SK-N-MC (cell line): ENCODE measurements at places on chromosomes 1 and 21.

GRCh38 chr1:20626524-20626923 lies 6.7 kb upstream of the PINK1 start:
- no peak for DNase-seq

DNA sequence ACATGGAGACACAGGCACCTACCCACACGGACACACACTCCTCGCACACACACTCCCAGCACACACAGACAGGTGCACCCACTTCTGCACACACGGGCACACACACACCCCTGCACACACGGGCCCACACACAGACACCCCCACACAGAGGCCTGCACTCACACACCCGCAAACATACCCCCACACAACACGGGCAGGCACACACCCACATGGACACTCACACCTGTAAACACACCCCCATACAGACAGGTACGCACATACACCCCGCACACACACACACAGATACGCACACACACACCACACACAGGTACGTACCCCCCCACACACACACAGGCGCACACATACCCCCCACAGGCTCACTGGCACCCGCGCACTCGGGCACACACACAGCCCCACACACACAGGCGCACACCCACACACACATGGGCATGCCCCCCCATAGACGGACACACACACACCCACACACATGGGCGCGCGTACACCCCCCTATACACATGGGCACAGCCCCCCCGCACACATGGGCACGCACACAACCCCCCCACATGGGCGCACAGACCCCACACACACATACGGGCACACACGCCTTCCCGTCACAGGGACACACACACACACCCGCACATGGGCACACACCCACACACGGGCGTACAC lies 6.1 kb downstream of the ATAD3A start:
- DNase-seq, result no peak

- DNase-seq, result peak; percentile 69
Observed at GRCh38 chr1:92858564-92859399, 26.9 kb downstream of the RPL5 start.

DNA sequence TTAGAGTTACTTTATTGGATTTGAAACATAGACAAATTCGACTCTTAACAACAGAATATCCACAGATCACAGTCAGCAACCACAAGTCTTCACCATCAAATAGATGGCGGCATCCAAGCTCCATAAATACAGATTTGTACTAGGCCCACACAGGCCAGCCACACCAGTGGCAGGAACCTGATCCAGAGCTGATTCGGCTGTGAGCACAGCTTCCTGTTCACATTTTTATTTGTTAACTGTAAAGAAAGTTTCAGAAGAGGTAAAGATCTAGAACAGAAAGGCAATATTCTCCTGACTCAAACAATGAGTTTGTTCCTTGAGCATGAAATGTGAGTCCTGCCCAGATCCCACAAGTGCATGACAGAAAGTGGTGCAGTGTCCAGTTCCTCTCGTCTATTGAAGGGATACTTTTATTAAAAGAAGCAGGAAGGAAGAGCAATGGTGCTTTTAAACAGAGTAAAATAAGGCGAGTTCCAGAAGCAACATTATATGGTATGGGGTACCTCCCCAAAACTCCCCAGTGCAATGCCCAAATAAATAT lies 205.8 kb downstream of the SLC45A1 start:
- no peak for DNase-seq

- DNase-seq, result no peak
Observed at GRCh38 chr1:206435445-206435844, 34.8 kb upstream of the IKBKE start.

DNA sequence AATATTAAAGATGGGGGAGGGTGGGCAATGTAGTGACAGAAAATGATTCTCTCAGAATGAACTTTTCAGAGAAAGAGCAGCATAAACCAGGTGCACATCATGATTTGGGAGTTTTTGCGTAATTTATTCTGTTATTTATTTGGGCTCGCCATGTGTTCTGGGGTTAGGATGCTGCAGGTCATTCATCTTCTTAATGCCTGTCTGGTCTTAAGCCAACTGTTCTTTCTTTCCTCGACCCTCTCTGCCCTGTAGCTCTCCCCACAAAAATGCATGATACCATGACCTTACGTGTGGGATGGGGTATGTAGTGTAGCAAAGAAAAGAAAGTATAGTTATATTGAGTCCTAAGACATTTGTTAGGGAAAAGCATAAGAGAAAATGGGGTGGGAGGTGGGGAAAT lies 12.3 kb upstream of the TARS2 start:
- no peak for DNase-seq

- no peak for DNase-seq
Observed at GRCh38 chr1:107727866-107728265, 237.1 kb downstream of the VAV3 start.

- DNase-seq, result no peak
Observed at GRCh38 chr1:1462318-1462966, 9.1 kb upstream of the ATAD3B start.

GRCh38 chr1:247539215-247539614 lies 3.0 kb upstream of the OR2C3 start:
- no peak for DNase-seq

- DNase-seq, result no peak
Observed at GRCh38 chr21:35508139-35508888, 459.2 kb upstream of the RUNX1 start.

GRCh38 chr1:16354619-16355018 lies 2.3 kb upstream of the FBXO42 start:
- no peak for DNase-seq

- no peak for DNase-seq
Observed at GRCh38 chr1:111669268-111669667, 49.7 kb downstream of the RAP1A start.

DNA sequence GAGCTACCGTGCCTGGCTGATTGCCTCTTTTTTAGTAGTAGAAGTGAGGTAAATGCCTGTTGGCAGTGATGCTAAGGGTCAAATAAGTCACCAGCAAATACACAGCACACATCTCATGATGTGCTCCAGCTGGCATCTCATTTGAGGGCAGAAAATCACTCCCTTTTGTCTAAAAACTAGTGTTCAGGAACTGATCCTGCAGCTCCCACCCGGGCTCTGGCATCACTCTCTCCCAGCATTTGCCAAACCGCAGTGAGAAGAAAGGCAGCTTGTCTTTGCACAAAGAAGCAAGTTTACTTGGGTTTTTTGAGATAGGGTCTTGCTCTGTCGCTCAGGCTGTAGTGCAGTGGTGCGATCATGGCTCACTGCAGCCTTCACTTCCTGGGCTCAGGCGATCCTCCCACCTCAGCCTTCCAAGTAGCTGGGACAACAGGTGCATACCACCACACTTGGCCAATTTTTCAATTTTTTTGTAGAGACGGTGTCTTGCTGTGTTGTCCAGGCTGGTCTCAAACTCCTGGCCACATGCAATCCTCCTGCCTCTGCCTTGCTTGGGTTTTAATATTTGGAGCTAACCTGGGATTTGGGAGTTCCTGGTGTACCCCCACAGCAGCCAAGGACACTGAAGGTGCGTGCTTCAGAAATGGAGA lies 4.1 kb downstream of the RBP7 start:
- no peak for DNase-seq

- DNase-seq, result no peak
Observed at GRCh38 chr1:174391716-174392115, 56.0 kb upstream of the GPR52 start.

GRCh38 chr1:118294875-118295642 lies 110.0 kb upstream of the SPAG17 start:
- DNase-seq, result no peak

- no peak for DNase-seq
Observed at GRCh38 chr21:45803618-45804340, 160.3 kb downstream of the PCBP3 start.

DNA sequence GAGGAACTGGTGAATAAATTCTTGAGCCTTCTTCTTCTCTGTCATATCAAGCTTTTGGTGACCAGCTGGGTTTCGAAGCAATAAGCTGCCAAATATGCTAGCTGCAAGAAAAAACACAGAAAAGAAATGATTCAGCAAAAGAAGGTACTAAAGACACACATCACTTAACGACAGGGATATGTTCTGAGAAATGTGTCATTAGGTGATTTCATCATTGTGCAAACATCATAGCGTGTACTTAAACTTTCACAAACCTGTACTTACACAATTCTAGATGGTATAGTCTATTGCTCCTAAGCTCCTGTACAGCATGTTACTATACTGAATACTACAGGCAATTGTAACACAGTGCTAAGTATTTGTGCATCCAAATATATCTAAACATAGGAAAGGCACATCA lies 2.9 kb upstream of the MTF1 start:
- no peak for DNase-seq

DNA sequence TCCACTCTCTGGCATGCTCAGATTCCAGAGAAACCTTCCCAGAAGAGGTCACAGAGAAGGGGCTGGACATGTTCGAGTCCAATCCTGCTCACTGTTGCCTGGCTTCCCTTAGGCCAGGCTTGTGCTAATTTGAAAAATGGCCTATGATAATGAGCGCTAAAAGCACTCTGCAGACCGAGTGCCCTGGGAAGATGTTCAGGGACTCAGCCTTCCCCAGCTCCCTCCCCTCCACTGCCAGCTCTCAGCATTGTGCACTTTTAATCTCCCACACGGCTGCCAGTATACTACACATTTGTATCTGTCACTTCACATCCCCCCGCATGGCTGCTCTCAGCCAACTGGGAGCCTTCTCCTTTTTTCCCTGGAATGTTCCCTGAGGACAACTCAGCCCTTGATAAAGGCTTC lies 24.1 kb downstream of the FAM163A start:
- DNase-seq, result no peak

GRCh38 chr1:67759066-67759465 lies 74.1 kb downstream of the GADD45A start:
- no peak for DNase-seq

DNA sequence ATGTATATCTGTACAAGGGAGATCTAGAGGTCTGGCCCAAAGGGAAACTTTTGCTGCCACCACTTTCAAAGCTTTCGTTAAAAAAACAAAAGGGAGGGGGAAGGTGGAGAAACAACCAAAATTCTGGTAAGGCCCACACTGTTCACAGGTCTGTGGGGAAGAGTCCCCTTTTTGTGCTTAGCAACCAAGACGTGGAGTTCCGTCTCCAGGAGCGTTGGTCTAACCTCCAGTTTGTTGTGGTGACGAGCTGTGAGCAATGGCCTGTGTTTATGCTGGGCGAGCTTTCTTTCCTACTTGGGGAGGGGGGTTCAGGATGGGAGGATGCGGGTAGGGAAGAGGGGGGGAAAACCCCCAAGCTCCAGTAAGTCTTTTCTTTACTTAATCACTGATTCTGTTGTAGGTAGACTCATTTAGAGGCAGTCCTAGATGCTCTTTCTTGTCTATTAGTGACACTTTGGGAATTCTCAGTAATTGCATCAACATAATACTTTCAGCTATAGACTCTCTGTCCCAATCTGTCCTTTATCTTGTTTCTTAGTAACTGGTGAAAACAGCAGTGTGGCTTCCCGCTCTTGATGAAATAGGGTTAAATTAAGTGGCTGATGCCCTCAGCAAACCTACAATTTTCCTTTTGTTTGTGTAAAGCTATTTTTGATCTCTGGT lies 1.5 kb downstream of the HIPK1 start:
- DNase-seq, result no peak

DNA sequence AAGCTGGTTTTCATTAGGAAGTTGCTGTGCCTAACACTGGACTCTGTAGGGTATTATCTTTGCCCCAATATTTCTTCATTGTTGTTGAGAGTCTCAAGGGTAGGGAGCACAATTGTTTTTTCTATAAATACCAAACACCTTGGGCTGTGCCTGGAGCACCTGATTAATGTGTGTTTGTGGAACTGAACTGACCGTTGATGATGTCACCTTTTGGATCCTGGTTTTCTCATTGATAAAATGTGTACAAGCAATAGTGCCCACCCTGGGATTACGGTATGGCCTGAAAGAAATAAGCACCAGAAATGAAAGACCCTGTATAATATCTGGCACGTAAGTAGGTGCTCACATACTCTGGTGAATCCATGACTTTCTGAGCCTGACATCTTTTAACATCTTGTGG lies 39.3 kb downstream of the KCNA2 start:
- DNase-seq, result no peak

GRCh38 chr1:94866164-94866807 lies 46.1 kb downstream of the SLC44A3 start:
- DNase-seq, result no peak

GRCh38 chr21:28913071-28913470 lies 79.6 kb downstream of the LTN1 start:
- no peak for DNase-seq

DNA sequence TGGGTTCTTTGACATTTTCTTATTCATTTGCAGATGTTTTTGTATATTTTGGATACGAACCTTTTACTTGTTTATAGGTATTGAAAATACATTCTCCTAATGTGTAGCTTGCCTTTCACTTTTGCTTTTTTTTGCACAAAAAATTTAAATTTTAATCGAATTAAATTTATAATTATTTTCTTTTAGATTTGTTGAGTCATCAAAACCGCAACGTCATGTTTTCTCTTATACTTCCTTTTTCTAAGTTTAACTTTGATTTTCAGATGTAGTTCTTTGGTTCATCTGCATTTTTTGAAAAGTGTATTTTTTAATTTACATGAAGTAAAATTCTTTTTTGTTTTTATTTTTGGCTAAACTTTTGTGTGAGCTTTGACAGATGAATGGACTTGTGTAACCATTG lies 243.7 kb upstream of the DPYD start:
- no peak for DNase-seq

DNA sequence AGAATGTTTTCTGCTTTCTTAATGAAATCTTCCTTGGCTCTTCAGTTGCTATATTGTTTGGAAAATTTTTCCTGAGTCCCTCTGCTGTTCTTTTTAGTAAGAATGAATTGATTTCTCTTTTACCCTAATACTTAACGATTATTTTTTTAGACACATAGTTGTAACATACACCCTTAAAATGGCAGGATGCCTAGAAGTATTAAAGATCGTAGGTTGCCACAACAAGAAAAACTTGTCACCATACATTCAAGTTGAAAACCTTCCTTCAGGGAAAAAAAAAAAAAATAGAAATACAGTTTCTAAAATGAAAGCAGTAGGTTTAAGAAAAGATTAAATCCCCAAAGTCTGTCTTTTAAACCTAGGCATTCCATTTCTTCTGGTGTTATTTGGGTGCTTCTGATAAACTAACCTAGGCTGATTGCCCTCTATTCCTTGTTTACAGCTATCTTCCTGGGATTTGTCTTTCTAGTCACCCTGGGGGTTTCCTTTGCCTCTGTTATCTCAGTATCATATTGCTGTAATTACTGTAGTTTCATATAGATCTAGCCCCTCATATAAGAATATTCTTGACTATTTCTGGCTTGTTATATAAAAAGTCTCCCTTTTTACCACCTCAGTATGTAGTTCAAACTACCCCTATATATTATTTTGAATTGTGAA lies 16.8 kb downstream of the SUCO start:
- DNase-seq, result no peak
